ENCODE measurements at places on chromosomes 12 and 14.

DNA sequence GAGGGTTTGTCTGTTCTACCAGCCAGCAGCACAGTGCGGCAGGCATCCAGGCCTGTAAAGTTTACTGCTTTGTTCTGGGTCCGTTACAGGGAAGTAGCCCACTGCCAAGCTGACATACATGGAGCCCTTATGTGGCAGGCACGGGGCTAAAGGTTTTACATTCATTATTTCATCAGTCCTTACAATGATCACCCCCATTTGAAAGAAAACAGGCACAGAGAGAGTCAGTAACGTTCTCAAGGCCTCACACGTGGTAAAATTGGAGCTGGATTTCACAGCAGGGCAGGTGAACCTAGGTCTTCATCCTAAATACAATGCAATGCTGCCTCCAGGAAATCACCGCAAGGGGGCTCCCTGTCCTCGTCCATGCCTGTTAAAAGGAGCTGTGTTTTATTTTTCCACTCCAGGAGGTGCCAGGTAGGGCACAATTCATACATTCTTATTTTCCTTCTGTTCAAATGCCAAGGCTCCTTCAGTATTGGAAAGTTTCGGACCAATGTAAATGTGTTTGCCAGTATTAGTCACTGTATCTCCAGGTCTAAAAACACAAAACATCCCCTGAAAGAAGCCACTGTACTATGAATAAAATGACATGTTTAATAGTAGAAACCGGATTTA, 172.2 kb upstream of the GZMB start:
- DNase-seq: peak; percentile 38

DNA sequence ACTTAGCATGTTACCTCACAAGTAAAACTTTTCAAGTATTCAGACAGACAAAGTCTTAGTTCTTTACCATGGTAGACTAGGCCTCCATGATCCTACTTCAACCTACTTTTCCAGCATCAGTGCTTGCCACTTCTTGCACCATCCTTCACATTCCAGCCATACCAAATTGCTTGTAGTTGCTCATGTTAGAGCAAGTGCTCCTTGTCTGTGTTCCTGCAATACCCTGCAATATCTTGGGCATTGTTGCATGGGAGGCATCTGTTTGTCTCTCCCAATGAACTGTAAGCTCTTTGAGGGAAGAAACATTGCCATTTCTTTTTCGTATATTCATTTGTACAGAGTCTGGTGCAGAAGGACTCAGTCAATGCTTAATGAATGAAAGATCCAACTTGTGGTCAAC, 78.0 kb downstream of the SRGAP1 start:
- DNase-seq: no peak

GRCh38 chr14:34452258-34452822, 9.7 kb downstream of the SPTSSA start:
- DNase-seq: no peak

- DNase-seq: no peak
Measured at GRCh38 chr12:16530268-16530850, 75.6 kb downstream of the LMO3 start.

DNA sequence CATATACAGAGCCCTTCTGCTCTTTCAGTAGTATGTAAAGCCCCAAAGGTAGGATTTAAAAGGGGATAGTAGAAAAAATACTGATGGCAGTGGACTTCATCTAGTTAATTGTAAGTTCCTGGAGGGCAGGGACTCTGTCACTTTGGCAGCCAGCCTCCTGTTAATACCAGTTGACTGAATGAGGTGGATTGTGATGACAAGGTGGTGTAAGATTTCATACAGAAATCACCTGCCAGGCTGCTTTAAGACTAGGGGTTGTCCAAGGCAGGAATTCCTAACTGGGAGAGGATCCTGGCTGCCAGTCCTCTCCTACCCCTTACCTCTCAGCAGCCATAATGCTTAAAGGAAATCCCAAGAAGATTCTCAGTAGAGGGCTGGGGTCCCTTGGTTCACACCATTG, 7.3 kb downstream of the DYRK2 start:
- DNase-seq: no peak

GRCh38 chr12:58412461-58413060, 471.2 kb downstream of the ATP23 start:
- DNase-seq: no peak

- no peak for DNase-seq
Measured at GRCh38 chr14:94643316-94644101, 31.3 kb downstream of the SERPINA3 start.

DNA sequence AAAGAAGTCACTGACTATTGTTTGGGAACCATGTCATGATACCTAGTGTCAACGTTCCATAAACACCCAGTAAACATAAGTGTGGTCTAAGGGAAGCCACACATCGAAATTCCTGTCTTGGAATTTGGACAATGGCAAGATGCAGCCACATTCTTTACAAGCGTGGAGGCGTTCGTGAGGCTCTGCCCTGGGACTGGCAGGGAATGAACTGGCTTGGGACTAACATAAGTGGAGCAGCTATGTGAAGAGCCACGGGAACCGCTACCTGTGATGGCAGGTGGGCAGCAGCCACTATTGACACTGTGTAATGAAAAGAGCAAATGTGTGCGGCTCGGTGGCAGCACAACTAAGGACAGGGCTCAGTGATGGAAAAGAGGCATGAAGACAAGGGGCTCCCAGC, 10.0 kb upstream of the NRIP2 start:
- no peak for DNase-seq

DNA sequence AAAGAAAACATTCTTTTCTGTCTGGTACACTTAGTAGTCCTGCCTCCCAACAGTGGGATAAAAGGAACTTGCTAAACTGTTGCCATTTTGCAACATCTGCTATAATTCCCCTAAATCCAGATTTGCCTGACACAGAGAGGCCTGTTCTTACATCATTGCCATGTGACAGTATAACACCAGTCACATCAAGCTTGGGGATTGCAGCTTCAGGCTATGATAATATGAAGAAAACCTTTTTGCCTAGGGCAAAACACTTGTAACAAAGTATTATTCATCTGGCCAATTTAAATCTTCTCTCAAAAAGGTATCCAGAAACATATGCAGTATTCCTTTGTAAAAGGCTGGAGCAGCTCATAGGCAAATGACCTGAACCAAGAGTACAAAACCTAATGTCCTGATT, 80.9 kb upstream of the OTX2 start:
- no peak for DNase-seq

DNA sequence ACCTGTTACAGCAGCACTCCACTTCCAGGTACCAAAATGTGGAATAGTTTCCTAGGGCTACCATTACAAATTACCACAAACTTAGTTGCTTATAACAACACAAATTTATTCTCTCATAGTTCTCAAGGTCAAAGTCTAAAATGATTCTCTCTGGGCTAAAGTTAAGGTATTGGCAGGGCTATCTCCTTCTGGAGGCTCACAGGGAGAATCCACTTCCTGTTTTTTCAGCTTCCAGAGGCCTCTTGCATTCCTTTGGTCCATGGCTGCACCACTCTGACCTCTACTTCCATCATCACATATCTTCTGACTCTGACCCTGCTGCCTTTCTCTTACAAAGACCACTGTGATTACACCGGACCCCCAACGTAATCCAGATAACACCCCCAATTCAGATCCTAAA, 2.9 kb upstream of the GARIN6 start:
- no peak for DNase-seq

DNA sequence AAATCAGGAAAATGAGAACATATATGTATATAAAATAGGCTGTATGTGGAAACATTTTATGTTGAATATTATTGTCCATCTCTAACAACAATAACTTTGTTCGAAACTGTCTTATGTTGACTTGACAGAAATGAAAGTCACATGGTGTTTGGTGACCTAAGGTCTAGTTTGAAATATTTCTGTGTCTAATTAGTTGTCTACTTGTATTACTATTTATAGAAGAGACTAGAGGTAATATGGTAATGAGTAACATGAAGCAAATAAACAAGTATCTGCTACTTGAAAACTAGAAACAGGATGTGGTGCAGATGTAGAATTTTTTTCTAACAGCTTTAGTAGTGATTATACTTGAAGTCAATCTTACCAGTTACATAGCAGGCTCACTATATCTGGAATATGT, 3.9 kb downstream of the GPHN start:
- DNase-seq: no peak

- DNase-seq: no peak
Measured at GRCh38 chr12:30823156-30823699, 68.5 kb upstream of the CAPRIN2 start.

- DNase-seq: no peak
Measured at GRCh38 chr12:25023808-25024207, 74.9 kb upstream of the BCAT1 start.

DNA sequence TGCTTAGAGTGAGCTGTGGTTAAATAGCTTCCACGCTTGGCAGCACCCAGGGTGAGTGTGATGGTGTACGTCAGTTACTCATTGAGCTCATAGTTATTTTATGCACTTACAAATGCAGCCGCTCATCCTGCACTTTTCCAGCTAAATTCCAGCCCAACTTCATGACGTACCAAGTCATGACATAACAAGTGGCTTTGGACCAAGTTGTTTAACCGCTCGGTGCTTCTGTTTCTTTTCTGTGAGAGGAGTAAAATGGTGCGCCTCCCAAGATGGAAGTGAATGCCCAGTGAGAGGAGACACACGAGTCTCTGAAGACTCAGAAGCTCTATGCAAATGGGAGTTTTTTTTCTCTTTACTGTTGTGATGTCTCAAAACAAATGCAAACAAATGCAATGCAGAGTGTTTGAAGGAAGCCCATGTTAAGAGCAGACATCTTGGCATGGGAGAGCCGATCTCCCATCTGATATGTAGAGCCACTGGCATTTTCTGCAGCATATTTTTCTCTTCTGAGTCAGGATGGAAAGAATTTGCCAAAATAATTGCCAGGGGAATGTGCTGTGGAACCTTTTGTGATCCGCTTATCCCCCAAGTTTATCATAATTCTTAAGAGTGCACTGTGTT, 72.2 kb downstream of the FBXW8 start:
- no peak for DNase-seq

DNA sequence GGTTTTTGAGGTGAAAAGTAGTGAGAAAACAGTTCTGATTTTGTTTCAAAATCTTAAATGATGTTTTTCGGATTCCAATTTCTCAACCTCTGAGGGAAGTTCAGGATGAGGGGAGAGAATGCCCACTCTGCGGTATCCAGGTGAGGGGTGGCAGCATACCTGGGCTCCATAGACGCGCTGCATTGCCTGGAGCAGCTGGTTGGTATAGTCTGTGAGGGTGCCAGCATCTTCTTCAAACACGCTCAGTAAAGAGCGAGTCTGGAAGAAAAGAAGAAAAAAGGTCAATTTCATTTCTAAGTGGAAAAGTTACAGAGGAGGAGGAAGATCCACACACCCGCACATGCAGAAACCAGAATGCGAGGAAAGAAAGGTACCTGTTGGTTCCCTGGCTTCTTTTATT, 7.0 kb downstream of the APPL2 start:
- no peak for DNase-seq

DNA sequence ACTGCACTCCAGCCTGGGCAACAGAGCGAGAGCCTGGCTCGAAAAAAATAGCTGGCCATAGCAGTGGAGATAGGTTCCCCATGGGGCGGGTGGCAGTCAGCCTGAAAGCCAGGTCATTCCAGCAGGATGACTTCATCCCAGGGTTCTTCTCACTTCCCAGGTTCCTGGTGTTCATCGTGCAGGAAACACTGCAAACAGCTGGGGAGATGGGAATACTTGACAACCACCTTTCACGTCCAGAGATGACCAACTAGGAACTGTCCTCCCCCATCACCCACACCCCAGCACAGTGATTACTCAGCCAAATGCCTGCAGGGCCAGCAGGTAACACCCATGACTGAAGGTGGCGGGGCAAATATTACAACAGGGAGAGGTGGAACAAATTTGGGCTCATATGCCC, 1.7 kb downstream of the VSIG10 start:
- DNase-seq: no peak

GRCh38 chr14:105877645-105878044, 351.3 kb downstream of the TMEM121 start:
- no peak for DNase-seq

DNA sequence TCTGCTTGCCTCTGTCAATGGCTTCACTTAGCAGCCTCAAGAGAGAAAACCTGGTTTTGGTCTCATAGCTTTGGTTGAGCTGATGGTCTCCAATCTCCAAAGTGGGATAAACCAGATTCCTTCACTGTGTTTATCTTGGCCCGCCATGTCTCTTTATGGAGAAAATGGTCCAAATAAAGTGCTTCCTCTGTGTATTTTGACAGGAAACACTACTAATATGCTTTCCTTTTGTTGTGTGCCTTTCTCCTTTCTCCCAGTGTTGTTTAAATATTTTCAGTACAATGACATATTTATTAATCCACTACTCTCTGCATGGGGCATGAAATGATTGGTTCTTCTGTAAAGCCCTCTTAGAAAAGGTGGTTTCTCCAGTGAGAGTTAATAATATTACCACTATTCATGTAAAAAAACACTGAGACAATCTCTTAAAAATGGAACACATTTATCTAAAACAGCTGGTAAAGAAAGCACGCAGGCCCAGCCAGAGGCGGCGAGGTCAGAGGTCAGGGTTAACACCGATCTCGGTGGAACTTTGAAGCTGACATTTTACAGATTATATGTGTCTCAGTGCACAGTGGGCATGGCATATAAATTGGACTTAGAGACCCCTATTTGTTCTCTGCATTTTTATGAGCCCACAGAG, 24.2 kb downstream of the TMEM30B start:
- DNase-seq: no peak

DNA sequence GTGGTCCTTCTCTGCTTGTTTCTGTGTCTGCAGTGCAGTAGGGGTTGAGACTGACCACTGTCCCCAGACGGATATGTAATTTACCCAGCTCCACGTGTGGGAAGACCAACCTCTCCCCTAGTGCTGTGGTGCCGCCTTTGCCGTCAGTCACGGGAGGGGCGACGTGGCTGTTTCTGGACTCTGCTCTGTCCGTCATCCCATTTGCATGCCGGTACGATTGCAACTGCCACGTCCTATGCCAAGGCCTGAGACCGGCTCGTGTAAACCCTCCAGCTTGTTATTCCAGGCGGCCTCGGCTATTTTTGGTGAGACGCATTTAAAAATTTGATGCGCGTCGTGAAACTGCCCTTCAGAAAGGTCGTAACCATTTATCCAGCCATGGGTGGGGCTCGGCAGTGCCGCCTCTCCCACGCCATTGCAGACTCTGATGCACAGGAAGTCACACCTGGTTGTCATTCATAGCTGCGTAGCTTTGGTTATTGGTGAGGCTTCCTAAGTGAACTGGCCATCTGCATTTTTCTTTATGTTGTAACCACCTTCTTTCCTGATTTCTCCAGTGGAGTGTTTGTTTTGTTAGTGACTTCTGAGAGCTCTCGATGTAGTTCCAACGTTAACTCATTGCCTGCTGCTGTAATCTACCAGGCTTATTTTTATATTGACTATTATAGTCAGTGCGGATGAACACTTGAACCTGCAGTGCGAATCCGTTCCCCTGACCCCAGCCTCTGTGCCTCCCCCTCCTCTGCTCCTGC, 75.1 kb downstream of the ADGRD1 start:
- no peak for DNase-seq

- DNase-seq: no peak
Measured at GRCh38 chr14:94884616-94885230, 114.8 kb upstream of the GSC start.

DNA sequence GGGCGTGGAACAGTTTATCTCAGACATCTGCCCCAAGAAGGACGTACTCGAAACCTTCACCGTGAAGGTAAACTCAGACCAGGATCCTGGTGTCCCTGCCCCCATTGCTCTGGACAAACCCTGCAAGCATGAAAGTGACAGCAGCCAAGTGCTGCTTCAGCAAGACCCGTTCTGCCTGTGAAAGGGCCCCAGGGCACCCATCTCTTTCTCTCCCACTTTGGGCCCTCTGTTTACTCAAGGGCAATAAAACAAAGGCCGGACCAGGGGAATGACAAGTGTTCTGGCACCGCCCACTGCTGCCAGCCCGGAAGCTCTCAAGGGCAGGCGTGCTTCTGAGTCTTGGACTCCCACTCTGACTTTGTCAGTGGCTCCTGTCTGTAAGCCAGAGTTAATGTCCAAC, 35.3 kb downstream of the CD9 start:
- DNase-seq: no peak

Data from K562 (cell line).